ENCODE measurements at places on chromosomes 3 and 15. TPM values are rescaled to one million over a fixed set of nuclear protein-coding genes. Genes with fewer than 3 reads are reported as not detected.

GRCh38 chr3:193572426-193572908 is 17.8 kb upstream of the ATP13A4 start:
- H3K4me3 ChIP-seq: no peak overlapping the region
- no peaks in the 10 kb centered on the region for H3K36me3 ChIP-seq
- peak; percentile 69 for DNase-seq
- peaks cover 1% of the 10 kb centered on the region for H3K27me3 ChIP-seq
- no peak overlapping the region for H3K27ac ChIP-seq

CHL1 gene
- total RNA-seq: not detected

- H3K4me3 ChIP-seq: no peak overlapping the region
- H3K27me3 ChIP-seq: no peaks in the 10 kb centered on the region
- H3K27ac ChIP-seq: no peak overlapping the region
Measured at GRCh38 chr3:155292133-155292532, 1.4 kb downstream of the STRIT1 start.

XYLB gene
- 6.1 TPM for total RNA-seq

All from endothelial cell of umbilical vein (primary cell).